ENCODE measurements at places on chromosomes 12 and 14.

GRCh38 chr14:74476607-74477006 is 16.5 kb downstream of the NPC2 start:
- no peak for DNase-seq

DNA sequence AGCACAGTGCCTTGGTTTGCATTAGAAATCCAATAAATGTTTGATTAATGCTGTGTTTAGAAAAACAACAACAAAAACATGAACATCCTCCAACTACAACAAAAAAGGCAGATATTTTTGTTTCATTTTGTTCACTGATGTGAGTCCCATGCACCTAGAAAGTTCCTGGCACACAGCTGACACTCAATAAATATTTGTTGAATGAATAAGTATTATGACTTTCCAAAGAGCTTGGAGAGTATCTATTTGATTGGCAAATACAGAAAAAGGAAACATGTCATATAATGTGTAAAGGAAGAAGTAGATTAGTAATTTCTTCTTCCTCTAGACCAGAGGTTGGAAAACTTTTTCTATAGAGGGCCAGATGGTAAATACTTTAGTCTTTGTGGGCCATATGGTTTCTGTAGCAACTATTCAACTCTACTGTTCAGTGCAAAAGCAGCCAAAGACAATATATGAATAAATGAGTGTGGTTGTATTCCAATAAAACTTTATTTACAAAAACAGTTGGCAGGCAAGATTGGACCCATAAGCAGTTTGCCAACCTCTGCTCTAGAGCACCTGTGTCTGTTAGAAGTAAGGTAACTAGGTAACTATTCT is 312.3 kb upstream of the DIO2 start:
- no peak for DNase-seq

DNA sequence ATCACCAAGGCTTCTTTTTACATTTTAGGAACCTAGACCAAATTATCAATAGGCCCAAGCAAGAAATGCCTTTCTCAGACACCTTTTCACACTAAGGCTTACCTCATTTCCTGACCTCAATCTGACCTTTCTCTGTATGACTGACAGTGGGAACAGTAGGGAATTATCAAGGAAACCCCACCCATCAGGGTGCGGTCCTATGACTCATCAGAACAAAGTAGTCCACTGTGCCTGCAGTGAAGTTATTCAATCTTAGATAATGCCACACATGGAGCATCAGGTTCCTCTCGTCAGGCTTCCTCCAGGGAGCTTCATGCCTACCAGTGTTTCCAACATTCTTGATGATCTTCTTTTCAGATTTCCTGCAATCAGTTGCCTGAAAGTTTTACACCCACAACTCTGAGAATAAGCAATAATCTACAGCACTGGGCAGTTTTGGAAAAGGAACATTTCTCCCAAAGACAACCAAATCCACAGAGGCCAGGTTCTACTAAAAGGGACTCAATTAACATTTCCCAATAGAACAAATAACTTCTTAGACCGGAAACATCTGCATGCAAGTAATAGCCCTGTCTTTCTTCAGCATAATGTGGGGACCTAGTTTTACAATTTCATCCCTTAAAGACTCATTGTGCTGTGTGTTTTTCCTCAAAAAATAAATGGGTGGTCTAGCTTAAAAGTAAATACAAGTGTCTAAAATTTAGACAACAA is 35.9 kb upstream of the TMTC2 start:
- DNase-seq = no peak

GRCh38 chr12:12474931-12475795 is 87.5 kb downstream of the DUSP16 start:
- DNase-seq = no peak

GRCh38 chr12:120468325-120468820 is 1.2 kb downstream of the SRSF9 start:
- DNase-seq = peak; percentile 33

DNA sequence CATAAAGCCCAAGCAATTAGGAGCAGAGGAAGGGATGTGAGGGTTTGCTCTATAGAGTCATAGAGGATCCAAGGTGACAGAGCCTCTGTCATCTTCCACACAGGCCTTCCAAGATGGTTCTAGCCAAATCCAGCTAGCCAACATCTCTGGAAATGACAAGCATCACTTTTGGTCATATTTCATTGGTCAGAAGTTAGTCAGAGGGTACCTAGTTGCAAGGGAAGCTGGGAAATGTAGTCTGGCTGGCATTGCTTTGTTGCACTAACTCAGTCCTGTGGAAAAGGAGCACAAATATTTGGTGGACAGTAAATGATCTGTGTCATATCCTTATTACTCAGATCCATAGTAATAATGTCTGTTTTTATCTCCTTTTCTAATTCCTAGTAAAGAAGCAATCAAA is 715.7 kb downstream of the NRXN3 start:
- DNase-seq = no peak

DNA sequence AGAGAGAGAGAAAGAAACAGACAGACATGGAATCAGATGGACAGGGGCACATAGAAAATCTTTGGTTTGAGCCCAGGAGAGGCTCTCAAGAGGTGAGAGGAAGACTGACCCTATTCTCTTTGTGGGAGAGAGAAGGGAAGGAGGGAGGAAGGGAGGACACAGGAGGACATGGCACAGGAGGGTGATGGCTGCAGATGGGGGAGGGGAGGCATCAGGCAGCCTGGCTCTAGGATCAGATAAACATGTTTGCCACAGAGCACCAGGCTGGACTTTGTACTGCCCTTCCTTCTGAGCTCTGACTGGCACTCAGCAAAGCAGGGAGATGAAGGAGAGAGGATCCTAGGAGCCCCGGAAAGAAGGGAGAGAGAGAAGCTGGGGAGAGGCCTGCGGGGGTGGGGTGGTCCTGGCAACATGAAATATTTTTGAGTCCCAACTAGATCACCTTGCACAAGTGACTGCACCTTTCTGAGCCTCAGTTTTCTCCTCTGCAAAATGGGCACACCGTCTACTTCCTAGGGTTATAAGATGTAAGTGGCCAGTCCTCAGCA is 6.1 kb downstream of the HNF1A start:
- no peak for DNase-seq

DNA sequence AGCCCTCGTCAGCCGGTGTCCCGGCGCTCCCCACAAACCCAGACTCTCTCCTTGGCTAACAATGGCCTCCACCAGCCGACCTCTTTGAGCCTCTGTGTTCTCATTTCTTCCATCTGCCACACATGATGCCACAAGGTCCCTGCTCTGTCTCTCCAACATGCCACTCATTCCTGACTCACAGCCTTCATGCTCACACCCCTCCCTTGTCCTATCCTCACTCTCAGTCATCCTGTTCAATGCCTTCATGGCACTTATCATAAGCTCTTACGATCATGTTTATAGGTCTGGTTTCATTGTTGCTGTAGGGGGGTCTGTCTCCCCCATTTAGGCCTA is 9.6 kb upstream of the SERPINA11 start:
- no peak for DNase-seq

DNA sequence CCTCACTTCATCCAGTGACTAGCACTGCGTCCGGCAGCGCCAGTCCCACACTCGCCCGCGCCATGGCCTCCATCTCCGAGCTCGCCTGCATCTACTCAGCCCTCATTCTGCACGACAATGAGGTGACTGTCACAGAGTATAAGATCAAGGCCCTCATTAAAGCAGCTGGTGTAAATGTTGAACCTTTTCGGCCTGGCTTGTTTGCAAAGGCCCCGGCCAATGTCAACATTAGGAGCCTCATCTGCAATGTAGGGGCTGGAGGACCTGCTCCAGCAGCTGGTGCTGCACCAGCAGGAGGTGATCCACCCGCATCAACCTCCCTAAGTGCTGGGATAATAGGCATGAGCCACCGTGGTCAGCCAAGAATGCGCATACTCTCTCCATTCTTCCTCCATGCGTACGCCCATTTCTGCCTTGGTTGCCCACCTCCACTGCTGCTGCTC is 59.9 kb downstream of the IRF2BPL start:
- DNase-seq = no peak

DNA sequence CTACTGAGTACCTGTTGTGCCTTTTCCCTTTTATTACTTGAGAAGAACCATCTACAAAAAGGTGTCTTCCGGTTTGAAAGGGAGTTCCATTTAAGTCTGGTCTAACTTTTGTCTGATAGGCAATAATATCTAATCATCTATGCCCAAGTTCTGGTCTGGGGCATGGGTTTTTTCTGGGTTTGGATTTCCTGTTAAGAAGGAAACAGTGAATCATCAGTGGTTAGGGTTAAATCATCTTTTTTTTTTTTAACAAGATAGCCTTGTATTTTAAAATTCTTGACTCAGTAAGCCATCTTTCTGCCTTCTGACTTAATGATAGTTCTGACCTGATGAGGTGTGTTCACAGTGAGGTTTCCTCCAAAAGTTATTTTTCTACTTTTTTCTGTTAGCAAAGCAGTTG is 29.3 kb upstream of the CPNE8 start:
- DNase-seq = no peak

- DNase-seq = no peak
Measured at GRCh38 chr12:118402251-118402650, 25.9 kb downstream of the SUDS3 start.

DNA sequence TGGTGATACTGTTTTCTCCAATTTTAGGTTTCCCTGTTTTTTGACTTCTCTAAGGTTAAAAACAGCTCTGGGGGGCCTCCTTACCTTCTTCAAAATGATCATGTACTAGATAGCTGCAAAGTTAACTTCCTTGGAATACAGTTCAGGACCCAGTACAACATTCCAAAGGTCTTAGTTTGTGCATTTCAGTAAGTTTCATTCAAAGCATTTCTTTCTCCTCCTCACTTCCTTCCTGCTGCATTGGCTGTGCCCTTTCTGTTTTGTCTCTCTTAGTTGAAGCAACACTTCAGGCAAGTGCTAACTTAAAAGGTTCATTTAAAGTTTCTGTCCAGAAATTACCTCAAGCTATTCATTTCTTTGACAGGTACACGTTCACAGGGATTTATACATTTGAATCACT is 95.7 kb downstream of the SCN8A start:
- DNase-seq = no peak

DNA sequence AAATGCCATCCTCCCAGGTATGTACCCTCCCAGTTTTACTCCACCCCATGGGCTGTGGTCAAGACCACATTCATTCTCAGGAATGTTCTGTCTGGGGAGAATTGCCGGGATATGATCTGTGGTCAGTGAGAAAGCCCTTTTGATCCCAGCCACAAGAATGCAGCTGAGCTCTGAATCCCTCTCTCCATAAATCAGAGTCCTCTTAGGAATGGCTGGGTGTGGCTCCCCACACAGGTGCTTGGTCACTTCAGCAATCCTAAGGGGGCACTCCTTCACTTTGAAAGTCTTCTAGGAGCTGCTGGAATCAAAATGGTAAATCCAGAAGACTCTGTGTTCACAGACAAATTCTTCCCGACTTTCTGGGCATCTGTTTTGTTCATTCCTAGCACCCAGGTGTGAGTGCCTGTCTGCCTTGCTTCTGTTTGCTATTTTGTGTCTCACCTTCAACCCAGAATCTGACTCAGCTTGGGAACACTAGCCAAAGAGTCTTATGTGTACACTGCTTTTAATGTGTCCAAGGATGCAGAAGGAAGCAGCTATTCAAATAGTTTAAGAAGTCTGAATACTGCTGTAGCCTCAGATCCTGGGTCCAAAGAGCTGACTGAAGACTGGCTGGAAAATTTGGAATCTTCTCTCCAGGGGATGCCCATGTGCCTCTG is 144.6 kb upstream of the CDKN3 start:
- no peak for DNase-seq

- no peak for DNase-seq
Measured at GRCh38 chr14:103273145-103273744, 60.8 kb upstream of the EIF5 start.

- DNase-seq = no peak
Measured at GRCh38 chr12:46660276-46660675, 165.5 kb downstream of the SLC38A4 start.
